ENCODE measurements at places on chromosomes 2 and 18. TPM values are rescaled to one million over a fixed set of nuclear protein-coding genes. Genes with fewer than 3 reads are reported as not detected.

GRCh38 chr18:3360211-3360610 is 89.8 kb upstream of the TGIF1 start:
- DNase-seq = no peak

Gene IL36B
- total RNA-seq = not detected

DNA sequence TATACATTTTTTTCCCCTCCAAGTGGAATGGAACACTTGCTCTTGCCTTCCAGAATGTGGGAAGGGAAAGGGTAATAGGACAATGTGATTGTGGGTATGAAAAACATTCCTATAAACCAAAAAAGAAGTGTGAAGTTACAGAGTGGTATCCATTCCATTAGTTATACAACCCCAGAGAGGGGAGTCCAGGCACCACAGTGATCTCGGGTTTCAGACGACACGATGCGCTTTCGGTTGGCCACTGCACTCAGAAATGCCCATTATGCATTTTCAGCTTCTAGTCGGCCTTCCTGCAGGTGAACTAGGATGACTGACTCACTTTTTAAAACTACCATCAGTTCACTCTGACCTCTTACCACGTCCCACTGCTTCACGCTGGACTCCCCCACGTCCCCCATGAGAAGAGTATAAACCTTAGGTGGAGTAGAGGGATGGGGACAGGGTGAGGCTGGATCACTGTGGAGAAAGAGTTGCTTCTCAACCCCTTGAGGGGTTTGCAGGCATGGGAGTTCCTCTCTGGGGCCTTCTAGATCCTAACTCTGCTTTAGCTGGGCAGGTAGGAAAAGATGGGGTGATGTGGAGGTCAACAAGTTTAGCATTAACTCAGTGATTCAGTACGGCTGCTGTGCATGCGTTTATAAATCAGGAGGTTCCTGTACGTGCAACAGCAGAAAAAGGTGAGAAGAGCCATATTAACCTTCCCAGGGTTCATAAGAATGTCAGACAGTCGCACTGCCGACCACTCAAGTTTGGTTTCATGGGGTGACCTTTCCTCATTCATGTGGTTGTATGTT is 50.5 kb downstream of the ZNF532 start:
- DNase-seq = no peak

Gene PSTPIP2
- 4.0 TPM for total RNA-seq

DNA sequence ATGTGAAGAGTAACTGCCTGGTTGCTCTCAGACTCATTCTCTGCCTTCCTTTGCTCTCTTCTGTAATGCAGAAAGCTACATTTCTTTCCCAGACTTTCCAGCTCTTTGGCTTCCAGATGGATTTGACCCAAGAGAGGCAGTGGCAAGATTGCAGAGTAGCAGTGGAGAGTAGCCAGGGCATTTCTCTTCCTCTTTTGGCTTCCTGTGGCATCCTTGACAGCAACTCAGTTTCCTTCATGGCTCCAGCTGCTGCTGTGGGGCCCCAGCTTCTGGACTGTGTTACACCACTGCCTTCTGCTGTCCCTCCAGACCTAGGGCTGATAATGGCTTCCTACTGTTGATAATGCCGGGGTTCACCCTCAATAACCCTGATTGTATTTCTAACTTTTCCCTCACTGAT is 469.4 kb upstream of the SPRED2 start:
- no peak for DNase-seq

Gene GMPPA
- 34.5 TPM for total RNA-seq
